Colonic mucosa (tissue), 4 donors: ENCODE measurements at places on chromosomes 7 and 10.

DNA sequence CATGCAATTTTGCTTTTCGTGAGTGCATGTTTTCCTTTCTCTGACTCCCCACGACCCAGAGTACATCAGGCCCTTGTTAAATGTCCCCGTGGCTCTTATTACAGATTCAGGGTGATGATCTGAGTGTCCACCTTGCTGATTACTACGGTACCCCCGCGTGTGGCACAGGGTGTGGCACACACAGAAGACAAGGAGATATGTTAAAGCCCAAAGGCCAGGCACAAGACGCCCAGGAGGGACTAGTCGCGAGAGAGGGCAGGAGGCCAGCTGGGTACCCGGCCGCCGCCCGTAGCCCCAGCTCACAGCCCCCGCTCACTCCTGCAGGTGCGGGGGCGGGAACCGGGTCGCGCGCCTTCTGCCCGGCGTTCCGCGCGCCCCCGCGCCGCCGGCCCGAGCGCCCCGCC is 281 bp upstream of the EXOC6 start:
- DNase-seq, result no peak

DNA sequence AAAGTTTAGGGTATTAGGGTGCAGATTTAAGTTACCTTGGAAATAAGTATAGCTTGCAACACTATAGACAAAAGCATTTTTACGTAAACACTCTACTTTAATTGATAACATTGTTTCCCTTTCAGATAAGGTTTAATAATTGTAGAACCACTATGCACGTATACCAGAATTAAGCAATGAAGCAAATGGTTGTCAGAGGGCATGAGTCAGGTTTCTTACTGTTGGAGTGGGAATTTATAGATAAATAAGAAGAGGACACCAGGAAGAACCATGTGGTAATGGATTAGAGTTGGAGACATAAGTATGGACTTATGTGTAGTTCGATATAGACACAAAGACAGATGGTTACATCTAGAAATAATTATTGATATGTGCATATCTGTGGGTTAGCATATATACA is 355.6 kb downstream of the ETV1 start:
- DNase-seq, result no peak

GRCh38 chr7:43535810-43536585 is 46.9 kb upstream of the STK17A start:
- DNase-seq, result no peak

DNA sequence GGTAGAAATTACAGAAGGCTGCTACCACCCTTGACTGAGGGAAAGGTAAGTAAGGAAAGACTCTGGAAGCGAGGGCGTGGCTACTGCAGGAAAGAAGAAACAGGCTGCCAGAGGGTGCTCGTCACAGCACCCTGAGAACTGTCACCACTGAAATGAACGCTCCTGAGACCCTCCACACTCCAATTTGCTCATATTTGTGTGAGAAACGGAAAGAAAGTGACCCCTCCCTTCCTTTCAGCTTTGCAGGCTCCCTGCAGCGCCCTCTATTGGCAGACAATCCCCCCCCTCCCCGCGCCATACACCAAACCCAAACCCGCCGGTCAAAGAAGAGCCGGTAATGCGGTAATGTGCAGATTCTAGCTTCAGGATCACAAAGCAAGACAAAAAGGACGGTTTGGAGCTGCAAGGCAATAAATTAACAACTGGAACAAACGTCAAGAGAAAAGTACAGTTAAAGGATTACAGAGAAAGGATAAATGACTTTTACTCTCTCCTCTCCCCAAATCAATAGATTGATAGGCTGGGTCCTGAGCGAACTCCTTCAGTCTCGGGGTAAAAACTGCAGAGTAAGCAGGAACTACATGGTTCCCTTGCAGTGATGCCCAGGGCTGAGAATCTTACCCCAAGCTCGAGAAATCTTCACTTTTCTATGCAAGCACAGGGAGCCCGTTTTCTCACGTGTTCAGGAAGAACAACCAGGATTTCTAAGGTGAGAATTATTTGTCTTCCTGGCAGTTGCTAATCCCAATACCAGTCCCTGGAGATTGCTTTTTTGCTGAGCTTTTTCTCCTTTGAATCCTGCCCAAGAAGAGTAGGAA is 47.6 kb downstream of the STEAP1B start:
- peak; percentile 81 for DNase-seq

- no peak for DNase-seq
Measured at GRCh38 chr7:83782628-83783027, 133.7 kb upstream of the SEMA3E start.

- no peak for DNase-seq
Measured at GRCh38 chr10:26815500-26815899, 45.3 kb downstream of the ABI1 start.

DNA sequence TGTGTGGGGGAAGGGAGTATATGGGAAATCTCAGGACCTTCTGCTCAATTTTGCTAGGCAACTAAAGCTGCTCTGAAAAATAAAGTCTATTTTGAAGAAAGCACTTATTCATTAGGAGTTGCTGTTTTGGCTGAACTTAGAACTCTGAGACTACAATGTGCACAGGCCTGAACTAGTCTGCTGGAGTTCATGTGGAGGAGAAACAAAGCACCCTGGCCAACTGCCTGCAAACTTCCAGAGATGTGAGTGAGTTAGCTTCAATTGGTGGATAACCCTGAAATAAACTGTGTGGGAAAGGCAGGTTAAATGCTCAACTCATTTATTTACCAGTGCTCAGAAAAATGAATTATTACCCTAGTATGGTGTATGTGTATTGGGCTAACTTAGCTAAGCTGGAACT is 17.3 kb upstream of the FAM241B start:
- no peak for DNase-seq

- peak; percentile 19 for DNase-seq
Measured at GRCh38 chr7:50552921-50553320, 12.3 kb downstream of the DDC start.

DNA sequence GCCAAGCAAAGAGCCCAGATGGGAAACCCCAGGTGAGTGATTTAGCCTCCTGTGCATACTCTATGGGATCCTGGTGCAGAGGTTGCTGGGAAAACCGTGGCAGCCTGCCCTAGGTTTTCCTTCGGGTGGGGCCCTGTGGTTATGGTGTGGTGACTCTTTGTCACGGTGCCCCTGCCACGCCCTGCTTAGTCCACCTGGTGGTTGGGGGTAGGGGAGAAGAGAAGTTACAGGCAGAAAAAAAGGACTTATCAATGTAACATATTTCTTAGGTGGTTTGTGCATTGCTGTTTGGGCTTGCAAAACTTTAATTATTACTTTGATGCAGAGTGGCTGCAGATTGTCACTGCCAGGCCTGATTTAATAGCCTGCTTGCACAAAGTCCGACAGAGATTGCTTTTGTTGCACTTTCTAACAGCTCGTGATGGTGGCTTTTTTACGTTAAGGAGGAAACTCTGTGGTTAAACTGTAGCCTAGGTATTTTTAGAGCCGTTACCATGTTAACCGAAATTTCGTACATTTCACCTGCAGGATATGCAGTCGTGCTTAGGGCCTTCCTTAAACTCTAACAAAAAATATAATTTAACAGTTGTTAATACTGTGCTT is 197.4 kb downstream of the RNLS start:
- peak; percentile 97 for DNase-seq

DNA sequence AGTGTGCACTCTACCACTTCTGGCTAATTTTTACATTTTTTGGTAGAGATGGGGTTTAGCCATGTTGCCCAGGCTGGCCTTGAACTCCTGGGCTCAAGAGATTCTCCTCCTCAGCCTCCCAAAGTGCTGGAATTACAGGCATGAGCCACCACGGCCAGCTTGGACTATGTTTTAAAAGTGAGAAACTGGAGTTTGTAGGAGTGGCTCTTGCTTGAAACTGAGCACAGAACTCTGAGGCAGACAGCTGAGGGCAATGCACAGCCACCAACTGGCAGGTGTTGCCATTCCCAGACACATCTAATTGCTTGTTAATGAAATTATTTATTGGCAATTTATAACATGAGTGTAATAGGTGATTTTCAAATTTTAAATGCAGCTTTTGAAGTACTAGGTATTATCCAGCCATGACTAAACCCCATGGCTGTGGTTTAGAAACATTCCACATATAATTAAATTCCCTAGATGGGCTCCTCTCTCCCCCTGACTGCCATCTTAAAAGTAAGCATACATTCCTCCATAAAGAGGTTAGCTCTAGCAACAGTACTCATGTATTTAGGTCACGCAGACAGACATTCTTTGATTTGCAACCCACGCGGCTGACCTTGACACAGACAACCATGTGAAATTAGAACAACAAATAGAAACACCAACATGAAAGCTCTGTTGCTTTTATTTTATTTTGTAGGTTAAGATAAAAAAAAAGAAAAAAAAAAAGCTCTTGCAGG is 19.8 kb downstream of the PANK1 start:
- DNase-seq, result no peak

GRCh38 chr10:47412869-47413268 is 28.8 kb upstream of the ZNF488 start:
- no peak for DNase-seq
